Cardiac fibroblast (primary cell): ENCODE measurements at places on chromosomes 6 and 20.

GRCh38 chr6:168226061-168226752 is 93.4 kb downstream of the DACT2 start:
- peak; percentile 31 for DNase-seq

DNA sequence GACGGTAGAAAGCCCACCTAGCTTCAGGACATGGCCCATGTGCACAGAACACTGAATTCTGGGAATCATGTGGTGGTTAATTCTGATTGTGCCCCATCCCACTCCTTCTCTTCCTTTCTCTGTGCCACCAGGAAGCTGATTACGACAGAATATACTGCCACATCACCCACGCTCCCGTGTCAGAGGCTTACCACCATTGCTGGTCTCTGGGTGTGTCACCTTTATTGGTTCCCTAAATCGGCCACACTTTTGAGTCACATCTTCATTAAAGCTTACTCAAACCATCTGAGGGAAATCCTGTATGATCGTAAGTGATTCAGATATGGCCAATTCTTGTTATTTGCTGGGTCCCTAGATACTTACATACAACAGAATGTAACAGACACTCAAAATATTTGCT is 3.1 kb downstream of the TRMT6 start:
- DNase-seq, result peak; percentile 16

DNA sequence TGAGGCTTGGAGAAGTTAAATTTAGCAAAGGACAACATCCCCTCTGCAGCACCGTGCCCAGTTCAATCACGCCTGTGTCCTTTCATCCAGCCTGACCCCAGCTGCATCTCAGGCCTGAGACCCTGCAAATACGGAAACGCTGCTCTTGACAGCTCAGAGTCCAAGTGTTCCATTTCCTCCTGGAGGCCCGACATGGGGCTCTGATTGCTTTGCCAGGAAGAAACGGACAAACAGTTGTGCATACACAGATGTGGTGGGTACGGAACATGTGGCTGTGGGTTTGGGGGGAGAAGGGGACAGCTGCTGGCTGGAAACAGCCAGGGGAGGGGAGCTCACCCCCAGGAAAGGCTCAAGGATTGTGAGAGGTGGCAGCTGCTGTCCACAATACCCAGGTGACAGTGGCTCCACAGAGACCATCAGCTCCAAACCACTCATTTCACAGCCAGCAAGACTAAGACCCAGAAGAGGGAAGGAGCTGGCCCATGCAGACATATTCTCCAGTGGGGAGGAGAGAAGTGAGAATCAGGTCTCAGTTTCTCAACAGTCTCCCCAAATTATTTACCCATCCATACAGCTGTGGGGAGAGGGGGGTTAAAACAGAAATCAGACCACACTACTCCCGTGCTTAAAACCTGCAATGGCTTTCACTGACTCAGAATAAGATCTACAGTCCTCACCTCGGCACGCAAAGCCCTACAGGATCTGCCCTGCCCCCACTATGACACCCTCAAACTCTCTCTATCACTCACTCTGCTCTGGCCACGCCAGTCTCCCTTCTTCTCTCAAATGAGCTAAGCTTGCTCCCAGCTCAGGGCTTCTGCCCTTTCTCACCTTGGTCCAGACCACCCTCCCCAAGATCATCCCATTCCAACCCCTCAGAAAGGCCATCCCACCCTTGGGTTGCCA is 89.1 kb downstream of the PREX1 start:
- DNase-seq, result no peak

DNA sequence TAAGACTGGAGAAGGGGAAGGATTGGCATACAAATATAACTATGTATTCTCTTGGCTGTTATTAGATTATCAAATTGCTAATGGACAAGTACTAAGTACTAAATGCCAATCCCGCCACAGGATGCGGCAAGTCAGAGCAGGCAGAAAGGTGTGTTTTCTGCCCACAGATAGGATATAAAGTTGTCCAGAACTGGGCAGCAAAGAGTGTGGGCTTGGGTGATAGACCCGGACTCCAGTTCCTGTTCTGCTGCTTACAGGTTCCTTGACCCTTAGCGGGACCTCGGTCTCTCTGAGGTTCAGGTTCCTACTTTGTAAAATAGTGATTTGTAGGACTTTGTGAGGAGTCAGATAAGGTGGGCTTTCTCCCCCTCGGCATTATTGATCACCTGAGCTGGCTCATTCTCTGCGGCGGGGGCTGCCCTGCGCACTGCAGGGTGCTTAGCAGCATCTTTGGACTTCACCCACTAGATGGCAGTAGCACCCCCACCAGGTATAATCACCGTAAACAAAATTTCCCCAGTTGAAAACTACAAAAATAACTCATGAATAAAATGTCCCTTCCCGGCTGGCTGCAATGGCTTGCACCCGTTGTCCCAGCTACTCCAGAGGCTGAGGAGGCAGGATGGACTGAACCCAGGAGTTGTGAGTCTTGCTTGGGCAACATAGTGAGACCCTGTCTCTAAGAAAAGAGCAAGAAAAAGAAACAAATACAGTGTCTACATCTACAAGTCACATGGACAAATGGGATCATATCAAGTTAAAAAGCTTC is 193.1 kb downstream of the DOK5 start:
- peak; percentile 37 for DNase-seq

DNA sequence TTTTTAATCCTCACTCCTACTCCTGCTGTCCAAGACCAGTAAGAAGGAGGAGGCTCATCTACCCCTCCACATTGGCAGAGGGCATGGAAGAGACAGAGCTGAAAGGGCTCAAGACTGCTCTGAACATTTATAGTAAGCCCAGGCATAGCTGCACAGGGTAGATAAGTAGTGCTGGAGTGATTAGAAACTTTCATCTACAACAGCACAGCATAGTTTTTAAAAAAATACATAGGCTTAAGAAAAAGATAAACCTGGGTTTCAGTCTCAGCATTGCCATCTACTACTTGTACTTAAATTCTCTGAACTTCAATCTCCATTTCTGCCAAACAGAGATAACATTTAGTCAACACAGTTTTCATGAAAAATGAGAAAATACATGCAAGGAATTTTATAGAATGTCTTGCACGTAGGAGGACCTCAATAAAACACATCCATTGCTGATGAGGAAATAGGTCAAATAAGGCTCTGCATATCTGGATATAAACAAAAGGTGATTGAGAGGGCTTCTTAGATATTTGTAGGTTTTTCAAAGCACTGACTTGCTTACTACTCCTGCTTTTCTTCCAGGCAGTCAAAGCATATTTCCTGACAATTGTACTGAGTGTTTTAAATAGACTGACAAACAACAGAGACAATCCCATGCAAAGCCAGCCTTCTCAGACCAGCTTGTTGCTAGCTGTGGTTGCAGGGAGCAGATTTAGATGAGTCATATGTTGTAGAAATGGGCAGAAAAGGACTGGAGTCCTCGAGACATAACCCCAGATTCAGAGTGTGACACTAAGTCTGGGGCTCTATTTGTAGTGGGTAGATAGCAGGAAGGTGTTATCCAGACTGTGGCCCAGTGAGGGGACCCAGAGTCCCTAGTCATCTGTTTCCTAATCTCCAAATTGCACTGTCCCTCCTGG is 107.4 kb upstream of the TAB2 start:
- DNase-seq, result peak; percentile 56

DNA sequence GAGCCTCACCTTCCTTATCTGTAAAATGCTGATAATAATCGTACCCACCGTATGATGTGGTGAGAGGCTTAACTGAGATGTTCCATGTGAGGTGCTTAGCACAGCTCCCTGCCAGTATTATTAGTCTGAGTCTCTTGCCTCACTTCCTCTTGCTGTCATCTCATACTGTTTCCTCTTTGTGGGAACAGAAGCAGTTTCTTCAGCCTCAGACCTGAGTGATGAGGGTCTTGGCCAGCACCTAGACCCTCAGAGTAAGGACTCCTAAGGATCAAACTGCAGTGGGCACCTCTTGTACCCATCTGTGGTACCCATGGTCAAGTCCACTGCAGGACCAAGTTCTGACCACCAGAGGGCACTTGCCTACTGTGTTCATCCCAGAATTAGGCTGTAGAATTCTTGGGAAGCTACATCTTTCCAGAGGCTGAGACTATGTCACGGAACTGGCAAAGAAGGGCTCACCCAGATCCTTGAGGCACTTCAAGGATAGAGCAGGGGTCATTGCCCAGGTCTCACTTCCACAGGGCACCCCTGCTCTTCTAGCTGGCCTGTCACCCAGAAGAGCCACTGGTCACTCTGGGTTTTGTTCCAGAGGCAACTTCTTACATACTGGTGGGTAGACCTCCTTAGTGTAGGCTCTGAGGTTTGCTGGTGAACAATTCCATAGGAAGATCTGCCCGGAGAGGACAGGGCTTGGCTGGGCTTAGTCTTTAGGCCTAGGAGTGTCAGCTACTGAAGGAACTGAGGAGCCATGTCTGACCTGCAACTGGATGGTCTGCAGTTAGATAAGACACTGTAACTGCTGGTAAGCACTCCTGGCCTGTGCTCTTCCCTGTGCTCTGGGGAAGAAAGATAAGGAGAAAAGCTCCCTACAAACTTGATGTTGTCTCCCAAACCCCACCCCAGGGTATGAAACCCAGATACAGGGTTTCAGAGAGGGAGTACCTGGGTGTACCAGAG is 20.6 kb upstream of the SGK2 start:
- peak; percentile 75 for DNase-seq

- DNase-seq, result no peak
These were observed 102.8 kb upstream of the PRSS16 start for GRCh38 chr6:27144740-27145079.

DNA sequence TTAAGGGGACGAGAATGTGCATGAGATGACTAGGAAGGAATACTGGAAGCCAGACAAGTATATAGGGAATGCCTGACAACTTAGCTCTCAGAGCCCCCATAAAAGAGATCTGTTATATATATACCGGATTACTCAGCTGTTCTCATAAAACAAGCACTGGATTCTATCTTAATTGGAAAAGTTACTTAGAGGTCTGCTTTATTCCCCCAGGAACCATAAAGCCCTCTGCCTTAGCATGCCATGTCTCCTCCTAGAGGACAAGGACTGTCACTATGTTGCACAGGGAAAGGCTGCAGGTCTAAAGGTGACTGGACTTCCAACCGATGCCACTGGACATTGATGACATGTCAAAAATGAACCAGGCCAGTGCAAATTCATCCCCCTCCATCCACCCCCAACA is 6.4 kb downstream of the EXOC2 start:
- DNase-seq, result no peak

GRCh38 chr20:39839399-39840119 is 849.5 kb downstream of the MAFB start:
- no peak for DNase-seq

DNA sequence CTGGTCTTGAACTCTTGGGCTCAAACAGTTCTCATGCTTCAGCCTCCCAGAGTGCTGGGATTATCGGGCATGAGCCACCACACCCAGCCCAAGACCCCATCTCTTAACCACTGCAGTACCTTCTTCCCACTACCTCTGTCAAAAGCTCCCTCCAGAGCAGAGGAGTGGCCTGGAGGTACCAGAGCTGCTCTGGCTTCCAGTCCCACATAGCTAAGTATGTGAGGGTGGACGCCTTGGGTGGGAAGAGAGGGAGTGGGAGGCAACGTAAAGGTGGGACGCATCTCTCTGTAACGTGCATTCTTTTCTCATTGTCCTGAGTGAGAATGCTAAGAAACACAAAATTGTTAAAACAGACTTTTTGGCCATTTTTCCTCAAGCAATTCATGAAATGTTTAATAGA is 24.5 kb downstream of the TM9SF4 start:
- no peak for DNase-seq

- DNase-seq, result no peak
These were observed 6.8 kb downstream of the HDDC2 start for GRCh38 chr6:125294925-125295324.

DNA sequence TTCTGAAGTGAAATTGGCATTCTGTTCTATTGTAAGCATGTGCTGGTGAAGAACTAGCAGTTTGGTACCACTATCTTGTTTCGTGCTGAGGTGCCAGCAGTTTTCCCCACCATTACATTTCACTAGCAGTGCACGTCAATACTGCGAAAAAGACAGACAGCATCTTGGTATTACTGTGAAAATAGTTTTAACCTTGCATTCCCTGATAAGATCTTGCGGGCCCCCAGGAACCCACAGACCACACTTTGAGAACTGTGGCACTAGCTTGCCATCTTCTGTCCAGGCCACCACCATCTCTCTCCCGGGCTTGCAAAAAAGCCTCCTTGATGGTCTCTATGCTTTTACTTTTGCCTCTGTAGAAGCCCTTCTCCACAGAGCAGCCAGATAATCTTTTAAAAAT is 185.7 kb downstream of the BACH2 start:
- DNase-seq, result no peak

DNA sequence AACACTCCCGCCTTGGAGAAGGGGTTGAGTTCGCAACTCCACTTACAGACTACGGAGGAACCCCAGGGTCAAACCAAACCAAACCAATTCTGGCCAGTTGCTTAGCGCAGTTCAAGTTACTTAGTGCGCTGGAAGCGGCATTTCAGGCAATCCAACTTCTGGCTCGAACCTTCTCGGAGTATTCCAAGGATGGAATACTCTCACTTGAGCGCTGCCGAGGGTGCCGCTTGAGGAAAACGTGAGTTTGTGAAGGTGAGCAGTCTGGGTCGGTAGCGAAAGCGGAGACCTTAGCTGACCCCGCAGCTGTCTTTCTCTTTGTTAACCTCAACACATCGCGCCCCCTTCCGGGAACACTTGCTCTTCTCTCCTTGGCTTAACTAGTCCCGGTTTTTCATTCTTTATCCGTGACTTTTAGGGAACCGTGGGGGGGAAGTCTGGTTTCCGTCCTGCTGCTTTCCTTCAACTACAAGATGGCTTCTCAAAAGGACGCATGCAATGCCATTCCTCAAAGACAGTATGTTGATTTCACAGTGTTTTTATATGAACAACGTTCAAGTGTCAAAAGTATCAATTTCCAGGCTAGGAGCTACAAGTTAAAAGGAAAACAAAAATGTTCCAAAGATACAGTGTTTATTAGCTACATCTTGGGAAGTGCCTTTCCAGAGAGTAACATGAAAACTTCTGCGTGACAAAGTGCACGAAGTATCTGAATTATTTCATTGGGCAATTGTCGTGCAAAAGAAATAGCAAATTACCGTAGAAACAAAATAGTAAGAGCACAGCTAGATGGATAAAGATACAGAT is 741 bp upstream of the PNISR start:
- DNase-seq, result peak; percentile 93

GRCh38 chr6:53805725-53806124 is 10.9 kb downstream of the LRRC1 start:
- no peak for DNase-seq

GRCh38 chr6:135692426-135692825 is 159.1 kb upstream of the PDE7B start:
- no peak for DNase-seq

DNA sequence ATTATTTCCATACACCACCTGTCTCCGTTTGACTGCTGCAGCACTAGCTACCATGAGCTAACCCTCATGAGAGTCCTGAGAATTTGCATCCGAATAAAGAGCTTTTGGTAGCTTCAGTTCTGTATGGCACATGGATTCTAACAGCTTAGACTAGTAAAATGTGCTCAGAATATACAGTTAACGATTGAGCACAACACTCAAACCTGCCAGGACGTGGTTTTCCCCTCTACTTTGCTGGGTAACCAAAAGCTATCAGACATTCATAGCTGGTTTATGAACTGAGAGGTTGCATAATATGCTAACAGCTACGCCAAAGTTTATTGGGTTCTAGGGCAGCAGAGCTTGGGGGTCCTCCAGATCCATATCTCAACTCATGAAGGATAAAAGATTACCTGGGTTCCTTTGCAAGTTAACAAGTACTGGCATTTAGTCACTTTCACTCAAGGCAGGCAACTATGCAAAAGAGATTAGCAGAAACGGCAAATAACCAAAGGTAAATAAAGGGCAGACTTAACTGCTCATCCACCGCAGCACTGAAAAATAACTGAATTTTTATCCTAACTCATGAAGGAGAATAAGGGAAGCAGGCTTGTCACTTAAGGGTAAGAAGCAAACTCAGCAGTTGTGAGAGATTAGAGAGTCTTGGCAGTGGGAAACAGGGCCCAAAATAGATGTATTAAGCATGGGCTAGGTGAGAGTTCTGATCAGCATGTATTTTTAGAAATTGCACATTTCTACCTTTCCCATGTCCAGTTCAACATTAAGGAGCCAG is 29.4 kb downstream of the NUDT3 start:
- DNase-seq, result no peak
